Activated CD4-positive, alpha-beta T cell treated with anti-CD3 and anti-CD28 coated beads, Interleukin-2, amount 50 U/mL, for 4 hours (primary cell): ENCODE measurements at places on chromosomes 5 and 9.

DNA sequence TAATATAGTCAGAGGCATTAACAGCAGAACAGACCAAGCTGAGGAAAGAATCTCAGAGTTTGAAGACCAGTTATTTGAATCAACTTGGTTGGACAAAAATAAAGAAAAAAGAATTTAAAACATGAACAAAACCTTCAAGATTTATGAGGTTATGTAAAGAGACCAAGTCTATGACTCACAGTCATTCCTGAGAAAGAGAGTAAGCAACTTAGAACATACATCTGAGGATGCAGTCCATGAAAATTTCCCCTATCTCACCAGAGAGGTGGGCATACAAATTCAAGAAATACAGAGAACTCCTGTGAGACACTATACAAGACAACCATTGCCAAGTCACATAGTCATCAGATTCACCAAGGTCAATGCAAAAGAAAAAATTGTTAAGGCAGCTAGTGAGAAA is 17.4 kb upstream of the C9orf72 start:
- no peak for DNase-seq

GRCh38 chr9:31519011-31519410 is 865.4 kb upstream of the ACO1 start:
- no peak for DNase-seq

DNA sequence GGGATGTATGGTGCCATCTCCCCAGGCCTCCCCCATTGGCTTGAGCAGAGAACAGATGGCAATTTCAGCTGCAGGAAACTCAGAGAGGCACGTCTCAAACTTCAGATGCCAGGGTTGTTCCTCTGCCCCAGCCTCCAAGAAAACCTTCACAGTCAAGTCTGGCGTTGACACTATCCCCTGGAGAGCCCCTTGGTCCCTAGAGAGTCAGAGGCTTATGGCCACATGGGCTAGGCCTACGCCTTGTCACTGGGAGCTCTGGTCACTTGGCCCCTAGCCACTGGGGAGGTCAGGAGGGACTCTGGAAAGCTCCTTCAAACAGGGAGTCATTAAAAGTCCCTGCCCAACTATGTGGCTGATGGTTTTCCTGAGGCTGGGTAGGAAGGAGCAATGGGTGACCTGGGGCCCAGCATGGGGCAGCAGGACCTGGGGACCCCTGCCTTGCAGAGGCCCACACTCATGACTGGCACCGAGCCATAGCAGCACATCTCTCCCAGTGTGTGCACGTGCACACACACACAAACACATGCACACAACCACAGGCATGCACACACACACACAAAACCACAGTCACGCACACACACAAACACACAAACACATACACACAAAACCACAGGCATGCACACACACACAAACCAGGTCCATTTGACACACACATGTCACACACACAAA is 144.2 kb downstream of the GADD45G start:
- DNase-seq: no peak

DNA sequence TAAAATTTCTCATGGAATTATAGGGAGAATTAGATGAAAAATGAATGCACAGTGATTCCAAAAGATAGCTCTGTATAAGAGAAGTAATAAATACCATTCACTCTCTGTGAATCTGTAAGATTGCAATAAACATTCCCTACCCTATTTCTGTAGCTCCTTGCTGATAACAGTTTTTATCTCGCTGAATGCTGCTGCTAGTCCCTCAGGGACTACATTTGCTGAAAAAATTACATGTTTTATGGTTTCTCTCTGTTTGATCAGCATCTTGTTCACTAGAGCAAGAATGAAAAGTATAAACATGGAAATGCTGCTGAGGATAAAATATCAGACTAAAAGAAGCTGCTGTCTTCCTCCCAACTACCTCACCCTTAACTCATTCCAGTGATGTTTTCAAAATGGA is 44.3 kb upstream of the TYRP1 start:
- DNase-seq: no peak

DNA sequence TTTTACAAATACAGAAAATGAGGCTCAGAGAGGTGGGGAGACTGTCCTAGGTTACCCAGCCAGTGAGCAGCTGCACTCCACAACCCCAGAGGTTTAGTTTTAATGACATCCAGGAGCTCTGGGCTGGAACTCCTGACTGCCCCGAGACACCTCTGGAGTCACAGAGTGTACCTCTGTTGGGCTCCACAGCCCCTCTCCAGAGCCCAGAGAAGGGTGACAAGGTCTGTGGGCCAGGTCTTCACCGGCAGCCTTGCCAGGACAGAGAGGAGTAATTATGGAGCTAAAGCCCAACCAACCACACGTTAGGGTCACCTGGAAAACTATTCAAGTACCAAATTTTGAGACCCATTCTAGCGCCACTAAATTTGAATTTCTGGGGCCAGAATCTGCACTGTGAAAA is 11.1 kb downstream of the CDX1 start:
- DNase-seq: no peak

DNA sequence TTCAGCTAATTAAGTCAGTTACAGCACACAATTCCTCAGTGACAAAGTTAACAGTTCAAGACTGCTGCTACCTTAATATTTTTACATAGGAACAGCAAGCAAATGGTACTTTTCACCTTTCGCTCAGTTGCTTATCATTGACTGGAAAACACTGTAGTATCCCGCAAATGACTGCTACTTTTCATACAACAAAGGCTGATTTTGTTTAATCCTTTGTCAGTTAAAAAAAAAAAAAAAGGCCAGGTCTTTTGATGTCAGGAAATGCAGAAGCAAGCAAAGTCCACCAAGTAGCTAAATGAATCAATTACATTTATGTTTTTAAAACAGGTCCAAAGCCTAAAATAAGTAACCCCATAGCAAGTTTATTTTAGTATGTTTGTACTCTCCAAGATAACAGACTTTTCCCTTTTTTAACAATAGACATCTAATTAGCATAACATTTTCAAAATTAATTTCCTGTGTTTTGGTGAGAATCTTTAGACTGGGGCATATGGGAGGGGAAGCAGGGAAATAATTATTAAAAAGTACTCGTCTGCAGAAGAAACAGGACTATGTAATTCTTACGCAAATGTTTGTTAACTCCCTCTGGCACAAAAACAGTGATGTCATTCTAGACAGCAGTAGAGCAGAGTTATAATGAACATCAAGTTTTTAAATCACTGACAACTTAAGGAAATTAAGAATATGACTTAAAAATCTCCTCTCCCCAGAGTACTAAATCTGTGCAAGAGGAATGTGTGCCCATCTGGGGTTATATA is 9.6 kb downstream of the PFDN1 start:
- DNase-seq: no peak

- DNase-seq: no peak
Observed at GRCh38 chr5:30341466-30341865, 852.0 kb upstream of the CDH6 start.

DNA sequence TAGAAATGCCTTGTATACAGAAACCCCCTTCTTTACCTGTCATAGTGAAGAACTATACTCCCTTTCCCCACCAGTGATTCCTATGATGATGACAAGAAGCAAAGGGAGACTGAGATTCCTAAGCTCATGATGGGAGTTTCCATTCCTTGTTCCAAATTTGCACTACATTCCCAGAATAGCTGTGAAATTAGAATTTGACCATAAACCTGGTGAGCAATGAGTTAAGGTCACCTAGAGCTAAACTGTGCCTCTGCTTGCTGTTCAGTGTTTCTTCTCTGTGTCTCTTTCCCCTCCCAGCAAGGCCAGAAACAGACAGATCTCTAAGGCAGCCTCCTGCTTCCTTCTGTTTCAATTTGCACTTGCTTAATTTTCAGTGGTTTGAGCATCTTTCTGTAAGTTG is 332.1 kb downstream of the PIK3R1 start:
- no peak for DNase-seq

DNA sequence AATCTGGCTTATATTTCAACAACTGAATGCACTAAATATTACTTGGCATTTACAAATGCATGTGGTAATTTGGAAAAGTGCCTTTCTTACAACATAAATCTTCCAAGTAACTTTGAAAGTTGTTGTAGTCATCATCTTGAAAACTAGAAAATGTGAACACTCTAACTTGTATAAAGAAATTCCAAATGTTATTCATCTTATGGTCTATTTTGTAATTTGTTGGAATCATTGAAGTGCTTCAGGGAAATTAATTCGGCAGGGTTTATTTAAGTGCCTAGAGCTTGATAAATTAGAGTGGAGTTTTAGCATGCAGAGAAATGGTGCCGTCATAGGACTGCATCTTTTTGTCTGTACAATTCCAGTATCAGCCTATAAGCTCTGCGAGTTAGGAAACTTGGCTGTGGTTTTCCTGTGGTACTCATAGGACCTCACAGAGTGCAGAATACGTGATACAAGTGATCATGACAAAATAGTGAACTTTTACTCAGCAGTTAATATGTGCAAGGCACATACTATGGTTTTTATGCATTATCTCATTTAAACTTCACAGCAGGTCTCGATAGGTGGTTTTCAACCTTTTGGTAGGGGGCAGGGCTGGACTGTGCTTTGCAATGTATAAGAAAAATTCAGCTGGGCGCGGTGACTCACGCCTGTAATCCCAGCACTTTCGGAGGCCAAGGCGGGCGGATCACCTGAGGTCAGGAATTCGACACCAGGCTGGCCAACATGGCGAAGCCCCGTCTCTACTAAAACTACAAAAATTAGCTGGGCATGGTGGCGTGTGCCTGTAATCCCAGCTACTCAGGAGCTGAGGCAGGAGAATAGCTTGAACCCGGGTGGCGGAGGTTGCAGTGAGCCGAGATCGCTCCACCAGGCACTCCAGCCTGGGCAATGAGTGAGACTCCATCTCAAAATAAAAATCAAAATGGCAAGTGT is 79.6 kb downstream of the RAI14 start:
- no peak for DNase-seq

DNA sequence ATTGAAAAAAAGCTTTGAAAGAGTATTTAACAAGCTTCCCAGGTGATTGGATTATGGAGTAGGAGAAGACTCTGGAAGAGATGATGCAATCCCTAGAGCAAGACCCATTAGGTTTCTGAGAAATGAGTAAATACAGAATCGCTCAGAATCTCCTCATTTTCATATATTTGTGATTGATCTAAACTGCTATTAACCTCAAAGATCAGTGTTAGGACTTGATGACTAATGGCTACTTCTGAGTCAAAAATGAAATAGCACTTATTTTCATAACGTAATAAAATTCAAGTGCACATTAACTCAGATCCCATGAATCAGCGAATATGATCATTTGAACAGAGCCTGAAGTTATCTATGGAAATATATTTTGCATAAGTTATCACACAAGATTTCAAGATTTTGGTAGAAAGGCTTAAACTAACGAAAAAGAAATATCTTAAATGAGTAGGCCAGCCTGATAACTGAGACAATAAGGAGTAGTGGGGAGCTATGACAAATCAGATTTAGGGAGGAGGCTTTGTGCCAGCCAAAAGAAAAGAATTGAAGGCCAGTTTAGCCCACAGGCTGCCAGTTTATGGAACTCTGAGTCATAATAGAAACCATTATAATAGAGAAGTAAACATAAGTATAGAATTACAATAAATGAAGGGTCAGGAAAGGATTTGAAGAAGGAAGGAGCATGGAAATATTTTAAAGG is 106.7 kb upstream of the OSMR start:
- no peak for DNase-seq

DNA sequence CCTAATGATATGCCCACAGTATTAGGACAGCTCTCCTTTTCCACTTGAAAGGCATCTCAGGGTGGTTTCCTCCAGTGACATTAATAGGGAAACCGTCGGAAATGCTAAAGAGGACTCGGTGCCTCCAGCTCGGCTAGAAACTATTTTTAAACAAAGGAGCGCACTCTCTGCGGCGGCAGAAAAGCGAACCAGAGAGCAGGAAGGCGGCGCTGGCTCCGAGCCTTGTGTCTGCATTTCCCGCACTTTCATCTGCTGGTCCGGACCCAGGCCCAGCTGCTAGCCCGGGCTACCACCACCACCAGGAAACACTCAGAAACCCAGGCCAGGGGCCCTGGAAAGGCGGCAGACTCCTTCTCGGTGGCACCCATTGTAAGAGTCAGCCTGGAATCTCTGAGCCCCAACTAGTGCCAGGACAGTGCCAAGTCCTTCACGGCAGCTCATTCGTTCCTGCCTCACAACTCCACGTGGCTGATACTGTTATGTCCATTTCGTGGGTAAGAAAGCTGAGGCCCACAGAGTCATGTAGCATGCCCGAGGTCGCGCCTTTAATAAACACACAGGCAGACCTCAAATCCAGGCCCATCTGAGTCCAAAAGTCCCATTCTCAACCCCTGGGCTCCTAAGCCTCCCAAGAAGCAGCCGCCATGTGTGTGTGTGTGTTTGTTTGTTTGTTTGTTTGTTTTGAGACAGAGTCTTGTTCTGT is 73.9 kb downstream of the VAV2 start:
- no peak for DNase-seq

DNA sequence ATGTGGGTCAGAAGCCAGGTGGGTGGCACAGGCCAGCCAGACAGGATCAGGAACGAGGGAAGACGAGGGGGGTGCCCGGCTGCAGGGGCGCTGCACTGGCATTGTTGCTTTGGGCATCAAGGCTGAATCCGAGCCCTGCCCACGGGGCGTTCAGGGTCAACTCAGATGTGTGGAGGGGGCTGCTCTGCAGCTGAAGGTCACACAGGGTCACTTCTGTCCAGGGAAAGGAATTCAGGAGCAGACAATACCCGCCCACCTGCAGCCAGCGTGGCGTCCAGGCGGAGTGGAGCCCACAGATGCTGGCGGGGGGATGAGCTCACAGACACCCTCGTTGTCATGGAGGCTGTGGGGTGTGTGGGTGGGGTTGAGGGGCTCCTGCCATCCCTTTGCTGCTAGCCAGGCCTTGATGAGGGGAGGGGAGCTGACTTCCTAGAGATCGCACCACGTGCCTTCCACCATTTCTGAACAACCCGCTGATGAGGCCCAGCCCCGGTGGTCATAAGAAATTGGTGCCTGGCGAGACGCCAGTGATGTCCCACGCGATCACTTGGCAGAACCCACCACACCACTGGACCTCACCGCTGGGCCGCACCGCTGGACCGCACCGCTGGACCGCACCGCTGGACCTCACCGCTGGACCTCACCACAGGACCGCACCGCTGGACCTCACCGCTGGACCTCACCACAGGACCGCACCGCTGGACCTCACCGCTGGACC is 31.2 kb downstream of the MRPL36 start:
- DNase-seq: no peak

- no peak for DNase-seq
Observed at GRCh38 chr9:119802133-119802532, 432.9 kb upstream of the BRINP1 start.

DNA sequence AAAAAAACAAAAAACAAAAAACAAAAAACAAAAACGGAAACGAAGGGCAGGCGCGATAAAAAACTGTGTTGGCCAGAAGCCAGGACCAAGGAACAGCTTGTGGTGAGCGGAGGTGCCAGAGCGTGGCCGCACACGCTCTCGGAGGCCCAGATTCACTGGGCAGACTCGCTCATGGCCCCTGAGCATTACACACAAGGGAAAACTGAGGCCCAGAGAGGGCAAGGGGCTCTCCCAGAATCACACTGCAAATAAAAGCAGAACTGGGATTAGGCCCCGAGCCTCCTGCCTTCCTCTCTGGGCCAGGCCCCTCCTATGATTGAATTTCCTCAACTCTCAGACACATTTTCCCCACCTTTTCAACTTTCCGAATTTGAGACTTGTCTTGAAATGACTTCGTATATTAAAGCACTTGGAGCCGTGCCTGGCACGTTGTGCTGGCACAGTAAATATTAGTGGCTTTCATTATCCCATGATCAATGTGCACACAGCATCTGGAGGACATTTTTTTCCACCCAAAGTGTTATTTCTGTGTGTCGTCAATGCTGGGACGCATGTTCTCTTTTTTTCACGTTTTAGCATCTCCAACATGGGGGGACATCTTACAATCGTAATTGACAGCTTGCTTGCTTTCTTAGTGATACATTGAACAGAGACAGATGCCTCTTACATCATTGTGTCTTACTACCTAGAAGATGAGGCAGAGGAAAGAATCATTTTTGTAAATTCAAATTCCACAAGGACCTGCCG is 7.4 kb downstream of the FIBCD1 start:
- DNase-seq: no peak

GRCh38 chr9:132242621-132243155 is 80.8 kb downstream of the NTNG2 start:
- DNase-seq: no peak
